Inflammatory macrophage (primary cell): ENCODE measurements at places on chromosomes 1 and 21.

DNA sequence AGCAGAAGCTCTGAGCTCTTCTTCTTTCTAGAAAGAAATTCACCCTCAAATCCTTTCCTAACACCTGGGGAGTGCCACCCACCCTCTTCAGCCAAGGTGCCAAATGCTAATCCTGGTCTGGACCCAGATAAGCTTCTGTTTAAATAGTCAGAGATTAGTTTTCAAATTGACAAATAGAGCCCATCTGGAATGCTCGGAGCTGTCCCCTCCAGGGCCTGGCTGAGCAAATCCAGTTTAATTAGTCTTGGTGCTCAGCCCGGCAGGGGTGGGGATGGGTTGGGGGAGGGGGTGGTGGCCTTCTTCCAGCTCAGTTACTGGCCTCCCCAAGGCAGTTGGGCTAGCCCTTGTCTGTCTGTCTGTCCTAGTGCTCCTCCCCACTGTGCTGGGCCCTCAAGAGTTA is 269.5 kb downstream of the GRIK3 start:
- no peak for DNase-seq

DNA sequence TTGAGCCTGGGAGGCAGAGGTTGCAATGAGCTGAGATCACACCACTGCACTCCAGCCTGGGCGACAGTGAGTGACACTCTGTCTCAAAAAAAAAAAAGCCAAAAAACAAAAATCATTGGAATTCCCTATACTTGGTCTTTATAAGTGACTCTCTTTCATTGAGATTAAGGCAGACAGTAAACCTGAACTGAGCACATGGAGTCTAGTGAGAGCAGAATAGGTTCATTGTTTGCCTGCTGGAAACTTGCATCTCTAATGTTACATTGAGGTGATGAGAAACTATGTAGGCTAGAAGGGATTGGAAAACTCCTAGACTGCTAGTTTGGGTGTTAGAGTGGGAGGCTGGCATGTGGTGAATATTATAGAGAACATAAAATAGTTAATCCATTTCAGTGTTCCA is 25.4 kb downstream of the MAST2 start:
- no peak for DNase-seq

- DNase-seq: no peak
Observed at GRCh38 chr1:55931081-55931940, 648.1 kb downstream of the PLPP3 start.

DNA sequence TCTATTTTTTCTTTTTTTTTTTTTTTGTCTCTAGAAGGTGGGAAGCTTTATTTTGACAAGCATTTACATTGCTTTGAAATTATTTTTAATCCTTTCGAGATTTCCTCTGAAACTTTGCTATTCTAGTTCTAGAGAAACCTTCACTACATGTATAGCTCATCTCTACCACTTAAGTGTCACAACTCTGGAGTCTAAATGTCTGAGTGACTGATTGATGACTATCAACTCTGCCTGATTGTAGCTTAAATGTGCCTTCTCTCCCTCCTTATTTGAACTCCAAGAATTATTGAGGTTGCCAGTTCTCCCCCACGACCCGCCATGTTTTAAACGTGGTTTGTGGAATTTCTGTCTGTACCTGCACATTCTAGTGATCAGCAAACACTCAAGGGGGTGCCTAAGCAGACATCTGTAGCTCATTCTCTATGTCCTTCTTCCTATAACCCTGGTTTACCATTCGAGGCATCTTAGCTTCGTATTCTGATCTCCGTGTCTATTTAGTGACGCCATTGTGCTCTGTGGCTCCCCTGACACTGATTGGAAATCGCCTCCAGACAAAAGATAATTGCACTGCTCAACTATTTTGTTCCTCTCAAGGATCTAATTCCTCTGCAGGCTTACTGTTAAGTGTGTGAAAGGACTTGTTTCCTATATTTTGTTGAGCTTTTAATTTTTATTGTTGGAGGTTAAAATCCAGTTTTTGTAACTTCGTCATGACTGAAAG is 1570.6 kb downstream of the BRINP3 start:
- no peak for DNase-seq

DNA sequence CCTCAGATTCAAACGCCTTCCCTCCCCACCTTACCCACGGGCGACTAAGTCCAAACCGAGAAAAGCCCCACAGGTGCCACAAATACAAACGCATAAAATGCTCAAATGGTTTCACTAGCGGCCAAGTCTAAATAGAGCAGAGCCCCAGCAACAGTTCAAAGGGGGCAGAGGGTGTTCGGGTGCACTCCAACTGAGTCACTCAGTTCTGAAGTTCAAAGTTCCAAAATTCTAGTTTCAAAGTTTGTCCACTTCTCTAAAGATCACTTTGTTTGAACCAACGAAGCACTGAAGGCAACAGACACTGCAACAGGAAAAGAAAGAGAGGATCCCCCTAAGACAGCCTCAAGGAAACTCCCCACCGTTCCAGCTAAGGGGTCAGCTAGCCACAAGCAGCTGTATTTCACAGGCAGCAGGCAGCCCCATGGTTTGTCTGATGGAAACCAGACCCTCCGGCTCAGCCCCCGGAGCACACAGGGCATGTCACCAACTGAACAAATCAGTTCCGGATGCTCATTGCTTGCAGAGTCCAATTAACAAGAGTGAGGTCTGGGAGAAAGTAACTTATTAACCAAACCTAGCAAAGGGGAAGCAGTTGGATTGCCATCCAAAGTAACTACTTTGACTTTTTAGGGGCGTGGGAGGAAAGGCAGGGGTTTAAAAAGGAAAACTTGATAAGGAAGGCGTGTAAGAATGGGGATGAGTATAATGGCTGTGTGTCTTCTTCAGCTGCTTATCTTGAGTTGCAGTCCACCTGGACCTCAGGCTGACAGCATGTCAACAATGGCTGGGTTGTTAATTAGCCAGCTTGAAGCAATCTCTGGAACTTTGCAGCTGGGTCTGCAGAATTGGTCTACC is 1423.9 kb upstream of the PRMT6 start:
- DNase-seq: no peak

DNA sequence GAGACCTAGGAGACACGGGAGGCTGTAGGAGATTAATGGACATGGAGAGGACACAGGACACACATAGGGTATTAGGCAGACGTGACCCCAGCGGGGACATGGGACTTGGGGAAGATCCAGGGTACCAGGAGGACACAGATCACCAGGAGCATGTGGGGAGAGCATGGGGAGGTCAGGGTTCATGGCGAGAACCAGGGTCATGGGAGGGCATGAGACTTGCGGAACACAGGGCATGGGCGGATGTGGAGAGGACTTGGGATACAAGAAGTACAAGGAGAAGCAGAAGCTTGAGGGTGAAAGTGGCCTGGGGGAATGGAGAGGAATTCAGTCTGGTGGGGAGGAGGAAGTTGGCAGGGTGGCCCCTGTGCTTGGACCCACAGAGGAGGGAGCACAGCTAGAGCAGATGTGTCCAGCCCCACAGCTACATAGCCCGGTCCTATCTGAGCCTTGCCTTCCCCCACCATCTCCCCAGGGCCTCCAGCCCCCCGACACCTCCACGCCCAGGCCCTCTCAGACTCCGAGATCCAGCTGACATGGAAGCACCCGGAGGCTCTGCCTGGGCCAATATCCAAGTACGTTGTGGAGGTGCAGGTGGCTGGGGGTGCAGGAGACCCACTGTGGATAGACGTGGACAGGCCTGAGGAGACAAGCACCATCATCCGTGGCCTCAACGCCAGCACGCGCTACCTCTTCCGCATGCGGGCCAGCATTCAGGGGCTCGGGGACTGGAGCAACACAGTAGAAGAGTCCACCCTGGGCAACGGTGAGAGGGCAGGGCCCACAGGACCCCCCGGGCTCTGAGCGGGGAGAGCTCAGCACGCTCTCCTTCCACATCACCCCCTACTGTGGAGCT is 12.1 kb downstream of the TIE1 start:
- DNase-seq: peak; percentile 57

DNA sequence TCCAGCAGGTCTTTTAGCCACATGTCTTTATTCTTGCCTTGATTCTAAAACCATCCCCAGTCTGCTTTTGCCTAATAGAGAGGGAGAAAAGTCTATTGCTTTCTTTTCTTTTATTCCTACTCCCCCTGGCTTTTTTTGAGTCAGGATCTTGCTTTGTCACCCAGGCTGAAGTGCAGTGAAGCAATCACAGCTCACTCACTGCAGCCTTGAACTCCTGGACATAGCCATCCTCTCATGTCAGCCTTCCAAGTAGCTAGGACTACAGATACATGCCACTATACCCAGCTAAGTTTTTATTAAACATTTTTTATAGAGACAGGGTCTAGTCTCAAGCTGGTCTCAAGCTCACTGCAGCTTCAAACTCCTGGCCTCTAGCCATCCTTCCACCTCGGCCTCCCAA is 72.5 kb upstream of the PAXBP1 start:
- no peak for DNase-seq

- DNase-seq: no peak
Observed at GRCh38 chr1:177954076-177954475, 15.8 kb downstream of the SEC16B start.

- DNase-seq: no peak
Observed at GRCh38 chr1:11688506-11688905, 3.0 kb upstream of the DRAXIN start.

DNA sequence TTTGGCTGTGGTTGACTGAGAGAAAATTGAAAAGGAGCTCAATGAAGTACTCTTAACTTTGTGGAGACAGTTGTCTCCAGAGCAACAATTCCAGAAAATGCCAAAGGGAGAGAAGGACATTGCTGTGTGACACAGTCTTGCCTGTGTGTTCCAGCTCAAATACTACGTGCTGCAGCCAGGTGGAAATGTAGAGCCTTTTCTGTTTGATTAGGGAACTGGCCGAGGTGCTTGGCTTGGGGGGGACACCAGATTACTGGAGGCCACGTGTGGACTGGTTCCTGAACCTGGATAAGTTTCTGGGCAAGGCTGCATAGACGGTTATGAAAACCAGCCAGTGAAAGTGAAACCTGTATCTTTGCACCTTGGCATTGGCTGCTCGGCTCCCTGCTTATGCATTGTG is 217.9 kb downstream of the CTH start:
- no peak for DNase-seq

DNA sequence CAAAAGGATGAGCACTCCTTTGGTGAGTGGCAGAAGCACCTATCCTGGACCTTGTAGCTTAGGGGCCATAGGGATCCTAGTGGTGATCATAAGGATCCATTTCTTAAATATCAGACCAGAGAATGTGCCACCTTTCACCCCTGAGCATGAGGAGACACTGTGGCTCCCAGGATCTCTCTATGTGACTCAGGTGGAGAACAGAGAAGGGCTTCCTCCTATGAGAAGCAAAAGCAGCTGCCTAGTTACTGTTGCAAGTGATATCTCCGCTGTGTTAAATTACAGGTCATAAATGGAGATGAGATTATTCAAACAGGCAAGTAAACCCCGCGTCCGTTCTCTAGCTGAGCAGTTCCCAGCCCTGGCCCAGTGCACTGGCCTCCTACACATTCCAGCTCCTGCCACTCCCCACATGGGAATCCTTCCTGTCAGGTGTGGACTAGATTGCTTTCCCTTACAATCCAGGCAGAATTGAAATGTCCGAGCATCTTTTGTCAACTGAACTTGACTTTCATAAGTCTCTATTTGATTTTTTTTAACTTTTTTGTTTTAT is 26.3 kb downstream of the CLEC20A start:
- no peak for DNase-seq

DNA sequence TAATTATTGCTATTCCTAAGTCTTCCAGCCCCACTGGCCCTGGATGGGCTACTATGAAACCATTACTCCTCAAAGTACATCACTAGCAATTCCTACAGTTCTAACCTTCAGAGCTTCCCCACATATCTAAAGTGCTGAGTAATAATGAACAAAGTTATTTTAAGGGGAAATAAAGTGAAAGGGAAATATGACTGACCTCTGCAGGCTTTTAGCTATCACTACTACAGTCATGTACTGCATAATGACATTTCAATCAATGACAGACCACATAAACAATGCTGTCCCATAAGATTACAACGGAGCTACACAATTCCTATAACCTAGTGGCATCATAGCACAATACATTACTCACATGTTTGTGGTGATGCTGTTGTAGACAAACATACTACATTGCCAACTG is 32.5 kb upstream of the ASPM start:
- DNase-seq: peak; percentile 69

DNA sequence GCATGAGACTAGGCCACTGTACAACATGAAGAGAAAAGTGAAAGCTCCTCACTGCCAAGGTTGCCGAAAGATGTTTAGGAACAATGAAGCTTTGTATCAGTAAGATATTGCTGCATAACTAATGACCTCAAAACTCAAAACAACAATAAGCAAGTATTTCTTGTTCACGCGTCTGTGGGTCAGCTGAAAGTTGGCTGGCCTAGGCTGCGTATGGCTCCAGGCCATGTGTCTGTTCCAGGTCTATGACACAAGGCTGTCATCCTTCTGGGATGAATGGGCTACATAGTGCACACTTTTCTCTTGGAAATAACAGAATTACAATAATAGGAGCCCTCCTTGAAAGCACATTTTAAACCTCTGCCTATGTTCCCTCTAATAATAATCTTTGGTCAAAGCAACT is 515.9 kb downstream of the PLPP3 start:
- DNase-seq: no peak

DNA sequence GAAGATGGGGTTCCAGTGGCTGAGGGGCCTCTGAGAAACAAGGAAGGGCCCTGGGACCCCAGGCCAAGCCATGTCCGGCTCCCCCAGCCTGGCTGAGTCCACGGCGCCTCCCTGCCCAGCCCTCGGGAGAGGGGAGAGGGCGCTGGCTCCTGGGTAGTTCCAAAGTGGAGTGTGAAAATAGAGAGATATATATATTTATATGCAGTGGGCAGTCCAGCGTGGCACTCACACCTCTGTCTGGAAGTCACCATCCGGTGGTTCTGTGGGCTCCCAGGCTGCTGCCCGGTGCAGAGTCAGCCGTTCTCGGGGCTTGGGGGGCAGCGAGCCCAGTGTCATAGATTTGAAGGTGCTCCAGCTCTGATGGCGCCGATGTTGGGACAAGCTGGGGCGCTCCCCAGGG is 23.4 kb upstream of the COL16A1 start:
- DNase-seq: no peak

DNA sequence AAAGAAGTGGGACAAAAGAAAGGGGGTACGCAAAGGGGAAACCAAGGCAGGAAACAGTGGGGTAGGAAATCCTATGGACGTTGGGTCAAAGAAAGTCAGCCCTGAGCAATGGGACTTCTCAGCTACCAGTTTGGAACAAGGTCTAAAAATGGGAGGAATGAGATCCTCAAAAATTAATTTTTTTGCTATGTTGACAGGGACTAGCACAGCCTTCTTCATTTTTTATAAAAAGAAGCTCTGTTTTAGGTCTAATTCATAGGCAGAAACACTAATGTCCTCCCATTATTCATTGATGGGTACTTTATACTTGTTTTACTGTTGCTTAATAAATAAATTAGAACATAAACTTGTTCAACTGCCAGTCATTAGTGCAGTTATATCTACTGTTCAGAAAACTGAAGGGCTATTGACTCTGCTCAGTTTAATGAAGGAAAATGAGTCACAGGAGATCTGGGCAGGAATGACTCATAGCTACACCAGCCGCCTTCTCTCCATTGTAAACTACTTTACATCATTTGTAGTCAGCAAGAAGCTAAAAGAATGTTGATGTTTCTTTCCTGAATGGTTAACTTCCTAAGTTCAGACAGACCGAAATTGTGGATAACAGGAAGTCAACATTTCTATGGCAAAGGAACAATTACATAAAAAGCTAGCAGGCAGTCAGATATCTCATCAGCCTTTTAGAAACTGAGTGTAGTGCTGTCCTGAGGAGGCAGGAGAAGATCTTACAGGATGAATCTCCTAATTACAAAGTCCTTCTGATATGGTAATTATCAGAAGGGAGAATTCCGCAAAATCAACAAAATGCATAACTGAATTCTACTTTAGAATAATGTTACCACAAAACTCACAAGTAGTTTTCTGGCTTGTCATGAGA is 356.4 kb upstream of the PKN2 start:
- no peak for DNase-seq

- peak; percentile 68 for DNase-seq
Observed at GRCh38 chr1:6523566-6523965, 30.7 kb downstream of the NOL9 start.

- DNase-seq: no peak
Observed at GRCh38 chr1:99004861-99005442, at the start of gene PLPPR5. PLPPR5 (minus strand) TSS chr1:99004861; CDS start chr1:99004671, 190 bp downstream.
